HTR-8/SVneo (cell line): ENCODE measurements at places on chromosomes 4 and X.
A peak's percentile ranks its signal among the peaks of the same experiment; 100 is the strongest.

GRCh38 chr4:32030406-32030805, 1310.2 kb downstream of the PCDH7 start:
- no peak for DNase-seq

DNA sequence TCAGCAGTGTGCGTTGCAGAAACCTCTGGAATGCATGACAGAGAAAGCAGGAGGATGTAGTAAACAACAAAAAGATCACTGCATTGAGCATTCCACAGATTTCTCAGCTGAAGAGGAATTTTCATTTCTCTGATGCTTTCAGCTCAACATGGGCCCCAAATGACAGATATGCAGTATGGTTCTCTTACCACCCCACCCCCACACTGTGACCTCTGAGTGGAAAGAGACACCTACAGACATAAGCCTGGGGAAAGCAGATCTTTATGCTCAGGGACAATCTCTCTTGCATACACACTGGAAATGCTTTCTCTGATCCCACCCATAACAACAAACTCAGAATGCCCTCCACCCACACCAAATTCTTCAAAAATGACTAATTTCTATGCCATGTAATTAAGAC, 983.7 kb upstream of the LCORL start:
- DNase-seq, result peak; percentile 44

GRCh38 chrX:128807367-128807766, 715.9 kb downstream of the SMARCA1 start:
- DNase-seq, result no peak

- DNase-seq, result peak; percentile 21
Observed at GRCh38 chr4:185379326-185380295, 16.1 kb downstream of the LRP2BP start.

DNA sequence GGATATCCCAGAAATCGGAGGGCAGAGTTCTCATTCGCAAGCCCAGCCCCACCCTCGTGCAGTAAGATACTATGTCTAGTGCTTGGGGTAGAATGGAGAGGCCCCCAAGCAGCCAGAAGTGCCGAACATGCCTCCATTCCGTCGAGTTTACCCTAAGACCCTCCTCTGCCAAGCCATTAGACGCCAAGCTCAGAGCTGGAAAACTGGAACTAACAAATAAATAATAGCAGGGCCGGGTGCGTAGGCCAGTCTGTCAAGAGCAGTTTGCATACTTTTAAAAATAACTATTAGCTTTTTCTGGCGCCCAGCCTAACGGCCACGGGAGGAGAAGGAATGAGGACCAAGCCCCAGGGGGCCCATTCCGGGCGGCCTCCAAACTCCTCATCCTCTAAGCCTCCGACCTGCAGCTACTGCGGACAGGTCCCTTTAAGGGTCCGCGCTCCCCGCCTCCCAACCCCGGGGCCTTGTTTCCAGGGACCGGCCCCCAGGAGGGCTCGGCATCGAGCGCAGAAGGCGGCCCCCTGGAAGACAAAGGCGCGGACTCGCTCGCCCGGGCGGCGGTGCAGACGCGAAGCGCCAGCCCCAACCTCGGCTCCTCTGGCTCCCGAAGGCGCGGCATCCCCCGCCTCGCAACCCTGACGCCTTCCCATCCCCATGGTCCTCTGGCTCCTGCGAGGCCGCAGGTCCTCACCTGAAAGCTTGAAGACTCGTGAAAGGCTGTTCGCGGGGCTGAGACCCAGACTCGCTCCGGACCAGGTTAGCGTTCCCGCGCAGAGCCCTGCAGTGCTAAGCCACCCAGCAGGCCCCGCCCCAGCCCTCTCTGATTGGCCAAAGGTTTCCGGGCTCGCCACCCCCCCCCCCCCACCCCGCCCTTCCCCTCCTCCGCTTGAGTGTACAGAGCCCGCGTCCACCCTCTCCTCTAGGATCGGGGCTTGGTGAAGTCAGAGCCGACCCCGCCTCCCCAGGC, at the start of gene TMSB15A:
TSS of gene TMSB15A (minus strand) at position 765 of the 967 bp plus-strand sequence.
- peak; percentile 15 for DNase-seq

DNA sequence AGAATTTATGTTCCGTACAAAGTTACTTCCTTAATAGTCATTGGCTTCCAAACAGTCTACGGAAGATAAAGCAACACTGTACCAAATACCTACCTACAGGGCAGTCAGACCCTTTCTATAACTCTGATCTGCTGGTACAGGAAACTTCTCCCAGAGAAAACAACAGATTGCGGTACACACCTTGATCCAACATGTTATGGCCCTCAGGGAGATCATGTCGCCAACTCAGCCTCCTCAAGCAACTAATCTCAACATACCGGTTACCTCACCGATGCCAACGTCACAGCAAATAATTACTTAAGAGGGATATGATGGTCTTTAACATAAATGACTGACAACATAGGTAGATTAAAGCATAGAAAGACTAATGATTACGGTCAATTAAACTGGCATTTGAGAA, 70.4 kb downstream of the RFC1 start:
- DNase-seq, result no peak
